ENCODE measurements at places on chromosomes 3 and 15.

- DNase-seq, result no peak
- H3K27me3 ChIP-seq, result no peaks in the 10 kb centered on the region
- no peak overlapping the region for H3K4me3 ChIP-seq
- peaks cover 6% of the 10 kb centered on the region for H3K4me1 ChIP-seq
These were observed 100.4 kb upstream of the HES1 start for GRCh38 chr3:194035406-194036138.

DNA sequence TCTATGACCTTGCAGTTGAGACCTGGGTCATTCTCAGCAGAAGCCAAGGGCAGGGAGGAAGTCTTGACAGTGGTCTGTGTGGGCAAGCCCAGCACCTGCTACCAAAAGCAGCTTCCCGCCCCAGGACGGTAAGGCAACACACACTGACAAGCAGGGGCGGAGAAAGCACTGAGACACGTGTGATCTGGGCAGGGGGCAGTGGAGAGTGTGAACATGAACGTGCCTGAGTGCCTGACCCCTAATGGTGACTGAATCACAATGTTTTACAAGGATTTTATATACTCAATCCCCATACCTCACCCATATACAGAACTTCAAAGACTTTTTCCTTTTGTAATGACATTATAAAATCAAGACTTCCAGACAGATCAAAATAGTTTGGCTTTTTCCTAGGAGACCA, 35.2 kb downstream of the ANP32A start:
- no peak for DNase-seq
- peaks cover 27% of the 10 kb centered on the region for H3K36me3 ChIP-seq
- peaks cover 24% of the 10 kb centered on the region for H3K4me1 ChIP-seq
- no peak overlapping the region for H3K27ac ChIP-seq
- H3K27me3 ChIP-seq, result no peaks in the 10 kb centered on the region

GRCh38 chr15:82919231-82919886, 33.2 kb downstream of the HOMER2 start:
- H3K4me3 ChIP-seq, result no peak overlapping the region
- no peak overlapping the region for H3K27ac ChIP-seq
- no peaks in the 10 kb centered on the region for H3K27me3 ChIP-seq
- no peaks in the 10 kb centered on the region for H3K36me3 ChIP-seq
- no peaks in the 10 kb centered on the region for H3K4me1 ChIP-seq

DNA sequence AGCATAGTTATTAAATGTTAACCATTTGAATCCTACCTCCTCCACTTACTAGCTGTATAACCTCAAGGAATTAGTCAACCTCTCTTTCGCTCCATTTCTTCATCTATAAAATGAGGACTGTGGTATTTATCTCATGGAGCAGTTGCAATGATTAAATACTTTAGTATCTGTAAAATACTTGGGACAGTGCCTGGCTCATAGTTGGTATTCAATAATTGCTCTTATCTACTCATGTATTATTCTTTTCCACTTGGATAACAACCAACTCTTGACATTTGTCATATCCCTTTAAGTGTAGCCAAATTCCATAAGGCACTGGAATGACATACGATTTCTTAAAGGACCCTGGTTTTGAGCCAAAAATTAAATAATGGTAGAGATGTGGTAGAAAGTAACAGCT, 72.0 kb downstream of the FSIP1 start:
- H3K4me1 ChIP-seq, result no peaks in the 10 kb centered on the region
- no peak overlapping the region for H3K4me3 ChIP-seq
- no peak overlapping the region for H3K27ac ChIP-seq
- H3K27me3 ChIP-seq, result no peaks in the 10 kb centered on the region
- H3K36me3 ChIP-seq, result no peaks in the 10 kb centered on the region

GRCh38 chr3:38255627-38256026, 10.0 kb upstream of the SLC22A13 start:
- H3K27me3 ChIP-seq, result no peaks in the 10 kb centered on the region
- H3K4me1 ChIP-seq, result no peaks in the 10 kb centered on the region

GRCh38 chr15:94893091-94893490, 661.7 kb downstream of the MCTP2 start:
- H3K27me3 ChIP-seq, result no peaks in the 10 kb centered on the region
- H3K4me1 ChIP-seq, result no peaks in the 10 kb centered on the region
- no peak for DNase-seq
- no peaks in the 10 kb centered on the region for H3K36me3 ChIP-seq
- H3K27ac ChIP-seq, result no peak overlapping the region

- H3K27me3 ChIP-seq, result no peaks in the 10 kb centered on the region
- H3K27ac ChIP-seq, result no peak overlapping the region
- H3K4me1 ChIP-seq, result peaks cover 41% of the 10 kb centered on the region
- DNase-seq, result no peak
- no peak overlapping the region for H3K4me3 ChIP-seq
These were observed 156.6 kb upstream of the IL12A start for GRCh38 chr3:159832024-159832423.

- no peaks in the 10 kb centered on the region for H3K4me1 ChIP-seq
- H3K27ac ChIP-seq, result no peak overlapping the region
- DNase-seq, result no peak
- no peak overlapping the region for H3K4me3 ChIP-seq
These were observed 46.3 kb upstream of the INSYN1 start for GRCh38 chr15:73799466-73799865.

- H3K27ac ChIP-seq, result no peak overlapping the region
- H3K27me3 ChIP-seq, result no peaks in the 10 kb centered on the region
- DNase-seq, result no peak
- H3K4me3 ChIP-seq, result no peak overlapping the region
These were observed 554.8 kb downstream of the MFSD1 start for GRCh38 chr3:159356606-159357005.

GRCh38 chr3:111871809-111872623, 13.0 kb downstream of the PHLDB2 start:
- no peak for DNase-seq
- H3K4me1 ChIP-seq, result peaks cover 17% of the 10 kb centered on the region
- peaks cover 6% of the 10 kb centered on the region for H3K36me3 ChIP-seq
- H3K4me3 ChIP-seq, result no peak overlapping the region
- no peaks in the 10 kb centered on the region for H3K27me3 ChIP-seq

GRCh38 chr3:36525115-36525801, 145.0 kb downstream of the STAC start:
- no peak overlapping the region for H3K27ac ChIP-seq
- no peak overlapping the region for H3K4me3 ChIP-seq
- H3K36me3 ChIP-seq, result no peaks in the 10 kb centered on the region
- H3K4me1 ChIP-seq, result no peaks in the 10 kb centered on the region
- no peaks in the 10 kb centered on the region for H3K27me3 ChIP-seq

DNA sequence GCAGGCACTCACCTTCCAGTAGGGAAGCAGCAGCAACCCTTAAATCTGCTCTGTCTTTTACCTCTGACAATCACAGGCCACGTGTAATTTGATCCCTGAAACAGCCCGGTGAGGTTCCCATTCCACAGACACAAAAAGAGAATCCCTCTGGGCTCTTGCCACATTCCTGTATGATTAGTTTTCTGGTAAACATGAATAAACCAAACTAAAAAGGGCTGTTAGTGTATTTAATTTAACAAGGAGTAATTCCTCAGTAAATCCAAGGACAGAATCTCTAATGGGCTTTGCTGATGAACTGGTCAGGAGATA, 186.9 kb downstream of the FAM43A start:
- peak overlapping the region; percentile 73 for H3K27ac ChIP-seq
- H3K36me3 ChIP-seq, result no peaks in the 10 kb centered on the region
- no peaks in the 10 kb centered on the region for H3K27me3 ChIP-seq
- no peak overlapping the region for H3K4me3 ChIP-seq

GRCh38 chr3:126971891-126972351, 11.0 kb upstream of the PLXNA1 start:
- peaks cover 11% of the 10 kb centered on the region for H3K27me3 ChIP-seq
- no peaks in the 10 kb centered on the region for H3K4me1 ChIP-seq
- no peaks in the 10 kb centered on the region for H3K36me3 ChIP-seq
- H3K4me3 ChIP-seq, result no peak overlapping the region
- H3K27ac ChIP-seq, result no peak overlapping the region

DNA sequence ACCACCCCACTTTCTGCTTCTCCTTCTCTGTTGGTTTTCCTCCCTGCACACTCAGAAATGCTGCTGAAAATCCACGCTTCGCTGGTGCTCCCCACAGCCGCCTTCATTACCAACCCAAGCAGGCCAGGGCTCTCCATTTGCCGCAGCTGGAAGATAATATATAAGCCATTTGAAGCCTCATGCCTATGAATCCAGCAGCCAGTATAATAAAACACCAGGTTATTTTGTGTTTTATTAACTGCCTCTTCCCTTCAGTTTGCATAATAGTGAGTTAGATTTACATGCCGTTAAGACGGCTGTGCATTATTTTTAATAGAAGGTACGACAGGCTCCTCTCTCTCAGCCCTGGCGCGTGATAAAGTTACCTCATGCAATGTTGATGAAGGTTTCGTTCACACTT, 86.6 kb downstream of the TOP2B start:
- H3K27me3 ChIP-seq, result no peaks in the 10 kb centered on the region
- H3K4me1 ChIP-seq, result peaks cover 10% of the 10 kb centered on the region
- no peak overlapping the region for H3K4me3 ChIP-seq
- H3K36me3 ChIP-seq, result peaks cover 5% of the 10 kb centered on the region
- no peak for DNase-seq
- no peak overlapping the region for H3K27ac ChIP-seq

DNA sequence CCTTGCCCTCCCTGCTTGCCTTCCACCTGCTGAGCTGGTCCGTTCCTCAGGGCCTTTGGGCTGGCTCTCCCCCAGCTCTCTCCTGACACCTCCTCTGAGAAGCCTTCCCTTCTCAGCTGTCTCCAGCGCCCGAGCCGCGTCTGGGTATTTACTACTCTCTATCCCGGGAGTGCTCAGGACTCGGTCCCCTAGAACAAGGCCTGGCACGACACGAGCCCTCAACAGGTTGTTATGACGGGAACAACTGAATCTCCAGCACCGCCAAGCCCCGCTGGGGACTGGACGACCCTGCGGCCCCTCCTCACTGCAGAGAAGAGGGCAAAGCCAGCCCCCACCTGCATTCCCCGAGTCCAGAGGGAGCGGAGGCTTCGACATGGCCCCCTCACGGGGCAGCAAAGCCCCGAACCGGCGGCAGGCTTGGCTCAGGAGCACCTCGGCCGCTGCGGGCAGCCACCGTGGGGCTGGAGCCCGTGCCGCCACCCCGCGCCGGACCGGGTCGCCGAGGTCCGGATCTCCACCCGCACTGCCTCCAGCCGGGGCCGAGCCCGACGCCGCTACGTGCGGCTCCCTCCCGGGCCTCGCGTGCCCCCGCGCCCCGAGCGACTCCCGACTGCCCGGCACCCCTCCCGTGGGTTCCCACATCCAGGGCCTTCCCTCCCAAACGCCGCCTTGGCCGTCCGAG, 792 bp downstream of the TPRA1 start:
- H3K27me3 ChIP-seq, result no peaks in the 10 kb centered on the region
- peak overlapping the region; percentile 66 for H3K27ac ChIP-seq
- DNase-seq, result peak; percentile 27
- peak overlapping the region; percentile 80 for H3K4me3 ChIP-seq
- H3K4me1 ChIP-seq, result peaks cover 15% of the 10 kb centered on the region
- no peaks in the 10 kb centered on the region for H3K36me3 ChIP-seq

DNA sequence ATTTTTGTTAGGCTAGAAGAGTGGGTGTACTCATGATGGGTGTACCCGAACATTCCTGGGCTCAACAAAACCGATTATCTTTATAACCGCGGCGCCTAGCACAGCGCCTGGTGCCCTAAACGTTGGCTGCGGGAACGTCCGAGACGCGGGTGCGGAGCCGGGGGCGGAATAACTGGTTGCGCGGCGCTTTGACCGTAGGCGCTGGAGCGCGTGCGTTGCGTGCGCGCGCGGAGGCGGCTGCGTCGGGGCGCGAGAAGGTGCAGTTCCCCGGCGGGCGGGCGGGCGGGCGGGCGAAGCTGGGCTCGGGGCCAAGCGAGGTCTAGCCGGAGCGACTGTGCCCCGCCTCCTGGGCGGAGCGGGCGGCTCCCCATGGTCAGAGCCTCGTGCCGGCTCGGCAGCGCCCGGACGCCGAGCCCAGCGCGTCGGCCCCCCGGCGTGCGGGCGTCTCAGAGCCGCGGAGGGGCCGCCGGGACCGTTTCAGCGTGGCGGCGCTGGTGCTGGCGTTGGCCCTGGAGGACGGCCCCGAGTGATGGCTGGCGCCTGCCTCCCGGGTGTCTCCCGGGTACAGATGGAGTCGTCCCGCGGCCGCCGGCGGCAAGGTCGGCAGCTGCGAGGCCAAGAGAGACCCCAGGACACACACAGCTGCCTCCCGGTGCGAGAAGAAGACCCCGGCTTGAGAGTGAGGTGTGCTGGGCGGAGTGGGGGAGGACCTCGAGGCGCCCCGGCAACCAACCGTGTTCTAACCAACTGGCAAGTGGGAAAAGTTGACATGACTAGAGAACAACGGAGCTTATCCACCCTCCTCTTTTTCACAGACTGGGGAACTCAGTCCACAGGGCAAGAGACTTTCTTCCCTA, at the start of gene PLAAT1:
Gene PLAAT1 (plus strand): TSS at position 373 of the 857 bp plus-strand sequence. CDS start 14,429 bp downstream, outside the sequence.
- H3K4me3 ChIP-seq, result peak within 1 kb of the TSS; percentile 52
- H3K36me3 ChIP-seq, result no peaks in the 10 kb centered on the region
- DNase-seq, result peak; percentile 62
- H3K27ac ChIP-seq, result no peak within 1 kb of the TSS
- peaks cover 3% of the 10 kb centered on the region for H3K27me3 ChIP-seq
- peaks cover 5% of the 10 kb centered on the region for H3K4me1 ChIP-seq

GRCh38 chr3:58210761-58211460, at the start of gene DNASE1L3:
Gene DNASE1L3 (minus strand): TSS chr3:58210972. CDS start chr3:58210906, 66 bp downstream.
- DNase-seq, result no peak
- H3K4me1 ChIP-seq, result peaks cover 7% of the 10 kb centered on the region
- no peaks in the 10 kb centered on the region for H3K36me3 ChIP-seq
- no peaks in the 10 kb centered on the region for H3K27me3 ChIP-seq
- no peak within 1 kb of the TSS for H3K27ac ChIP-seq
- no peak within 1 kb of the TSS for H3K4me3 ChIP-seq

DNA sequence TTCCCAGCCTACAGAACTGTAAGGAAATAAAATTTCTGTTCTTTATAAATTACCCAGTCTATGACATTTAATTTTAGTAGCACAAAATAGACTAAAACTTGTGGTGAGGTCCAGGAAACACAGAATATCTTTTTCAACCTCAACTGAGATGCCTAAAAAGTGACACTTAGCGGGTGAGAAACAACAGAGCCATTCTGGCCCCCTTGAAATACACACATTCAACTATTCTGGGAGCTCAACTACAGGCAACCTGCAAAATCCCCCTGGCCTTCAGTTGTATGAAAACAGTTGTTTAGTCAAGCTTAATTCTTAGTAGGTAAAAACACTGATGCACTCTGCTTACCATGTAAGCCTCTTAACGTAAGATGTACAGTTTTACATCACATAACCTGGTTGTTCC, 66.8 kb downstream of the ANKRD28 start:
- H3K27ac ChIP-seq, result no peak overlapping the region
- no peak for DNase-seq
- H3K36me3 ChIP-seq, result peaks cover 3% of the 10 kb centered on the region

DNA sequence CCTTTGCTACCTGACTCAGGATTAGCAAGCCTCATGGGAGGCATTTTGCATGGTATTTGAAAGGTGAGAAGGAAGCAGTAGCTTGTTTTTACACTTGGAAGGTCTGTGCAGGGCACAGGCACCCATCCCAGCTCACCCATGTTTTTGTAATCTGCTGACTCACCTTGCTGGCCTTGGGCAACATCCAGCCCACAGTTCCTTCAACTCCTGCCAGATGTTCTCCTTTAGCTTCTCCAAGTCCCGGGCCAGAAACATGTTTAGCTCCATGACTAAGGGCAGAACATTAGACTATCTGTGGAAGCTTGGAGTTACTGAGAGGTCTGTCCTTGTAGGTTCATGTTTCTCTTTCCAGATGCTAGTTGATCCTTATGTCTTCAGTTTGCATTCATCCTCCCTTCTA, 12.4 kb upstream of the ZNF770 start:
- no peaks in the 10 kb centered on the region for H3K4me1 ChIP-seq
- peaks cover 3% of the 10 kb centered on the region for H3K27me3 ChIP-seq
- no peak for DNase-seq
- H3K36me3 ChIP-seq, result no peaks in the 10 kb centered on the region
- H3K4me3 ChIP-seq, result no peak overlapping the region

Measured in endothelial cell of umbilical vein (primary cell).